ENCODE measurements at places on chromosomes 6 and 20.

- DNase-seq, result no peak
These were observed 174.8 kb downstream of the DOK5 start for GRCh38 chr20:54650052-54650719.

DNA sequence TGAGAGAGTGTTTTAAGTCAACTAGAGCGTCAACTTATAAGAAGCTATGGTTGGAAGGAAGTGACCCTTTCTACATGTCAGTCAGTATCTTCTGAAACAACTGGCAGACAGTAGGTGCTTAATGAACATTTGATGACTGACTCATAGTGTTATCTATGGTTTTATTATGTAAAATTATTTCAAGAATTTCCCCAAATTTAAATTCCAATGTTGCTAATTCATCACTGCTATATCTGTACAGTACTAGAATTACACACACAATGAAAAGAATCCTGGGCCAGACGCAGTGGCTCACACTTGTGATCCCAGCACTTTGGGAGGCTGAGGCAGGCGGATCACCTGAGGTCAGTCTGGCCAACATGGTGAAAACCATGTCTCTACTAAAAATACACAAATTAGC is 721.4 kb upstream of the FLRT3 start:
- no peak for DNase-seq

- peak; percentile 43 for DNase-seq
These were observed 7.6 kb downstream of the TREM1 start for GRCh38 chr6:41278699-41279405.

DNA sequence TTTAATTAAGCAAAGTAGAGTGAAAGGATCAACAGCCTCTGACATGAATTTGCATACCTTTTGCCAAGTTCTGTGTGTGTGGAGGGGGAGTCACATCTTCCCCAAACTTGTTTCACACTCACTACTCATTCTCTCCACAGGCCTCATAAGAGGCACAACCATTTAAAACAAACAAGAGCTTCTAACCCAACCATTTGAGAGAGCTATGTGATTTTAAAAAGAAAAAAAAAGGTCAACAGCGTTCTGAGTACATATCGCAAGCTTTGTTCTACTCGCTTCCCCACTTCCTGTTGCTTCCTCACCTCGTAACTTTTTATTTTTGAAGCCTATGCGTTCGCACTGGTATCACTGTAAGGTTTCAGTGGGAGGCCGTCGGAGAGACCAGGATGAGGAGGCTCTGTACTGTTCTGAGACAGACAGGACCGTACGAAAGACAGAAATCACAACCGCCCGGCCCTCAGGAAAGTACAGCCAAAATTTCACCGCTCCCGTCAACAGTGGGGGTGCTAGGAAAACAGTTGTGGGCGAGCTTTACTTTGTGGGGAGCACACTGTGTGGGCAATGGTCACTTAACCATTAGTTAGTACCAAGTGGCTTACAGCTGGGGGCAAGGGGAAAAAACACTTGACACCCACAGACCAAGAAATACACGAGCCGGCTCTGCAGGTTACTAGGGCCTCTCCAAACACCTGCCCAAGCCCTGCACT is 61.3 kb downstream of the TRERF1 start:
- DNase-seq, result no peak

DNA sequence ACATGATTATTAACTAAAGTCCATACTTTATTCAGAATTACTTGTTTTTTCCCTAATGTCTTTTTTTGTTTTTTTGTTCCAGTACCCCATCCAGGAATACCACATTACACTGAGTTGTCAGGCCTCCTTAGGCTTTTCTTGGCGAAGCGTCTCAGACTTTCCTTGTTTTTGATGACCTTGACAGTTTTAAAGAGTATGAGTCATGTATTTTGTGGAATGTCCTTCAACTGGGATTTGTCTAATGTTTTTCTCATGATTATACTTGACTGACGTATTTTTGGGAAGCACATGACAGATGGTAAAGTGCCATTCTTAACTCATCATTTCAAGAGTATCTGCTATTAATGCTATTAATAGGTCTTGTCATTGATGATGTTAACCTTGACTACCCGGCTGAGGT is 23.6 kb downstream of the ENPP1 start:
- DNase-seq, result no peak

DNA sequence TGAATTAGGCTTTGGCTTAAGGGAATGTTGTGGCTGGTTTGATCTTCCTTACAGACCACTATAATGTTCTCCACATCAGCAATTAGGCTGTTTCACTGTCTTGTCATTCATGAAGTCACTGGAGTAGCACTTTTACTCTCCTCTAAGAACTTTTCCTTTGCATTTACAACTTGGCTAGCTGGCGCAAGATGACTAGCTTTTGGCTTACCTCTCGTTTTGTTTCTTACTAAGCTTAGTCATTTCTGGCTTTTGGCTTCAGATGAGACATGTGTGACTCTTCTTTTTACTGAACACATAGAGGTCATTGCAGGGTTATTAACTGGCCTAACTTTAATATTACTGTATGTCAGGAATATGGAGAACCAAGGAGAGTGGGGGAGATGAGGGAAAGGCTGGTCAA is 143.2 kb downstream of the PTCHD4 start:
- no peak for DNase-seq

- DNase-seq, result no peak
These were observed 20.9 kb upstream of the EPM2A start for GRCh38 chr6:145756170-145756662.

GRCh38 chr20:22584522-22584921 is at the start of gene FOXA2:
FOXA2 (minus strand) TSS chr20:22584572; CDS start chr20:22584278, 294 bp downstream.
- no peak for DNase-seq

GRCh38 chr6:15631432-15631831 is 31.4 kb downstream of the DTNBP1 start:
- no peak for DNase-seq

GRCh38 chr20:62367633-62368391 is 700 bp upstream of the LAMA5 start:
- DNase-seq, result peak; percentile 64

DNA sequence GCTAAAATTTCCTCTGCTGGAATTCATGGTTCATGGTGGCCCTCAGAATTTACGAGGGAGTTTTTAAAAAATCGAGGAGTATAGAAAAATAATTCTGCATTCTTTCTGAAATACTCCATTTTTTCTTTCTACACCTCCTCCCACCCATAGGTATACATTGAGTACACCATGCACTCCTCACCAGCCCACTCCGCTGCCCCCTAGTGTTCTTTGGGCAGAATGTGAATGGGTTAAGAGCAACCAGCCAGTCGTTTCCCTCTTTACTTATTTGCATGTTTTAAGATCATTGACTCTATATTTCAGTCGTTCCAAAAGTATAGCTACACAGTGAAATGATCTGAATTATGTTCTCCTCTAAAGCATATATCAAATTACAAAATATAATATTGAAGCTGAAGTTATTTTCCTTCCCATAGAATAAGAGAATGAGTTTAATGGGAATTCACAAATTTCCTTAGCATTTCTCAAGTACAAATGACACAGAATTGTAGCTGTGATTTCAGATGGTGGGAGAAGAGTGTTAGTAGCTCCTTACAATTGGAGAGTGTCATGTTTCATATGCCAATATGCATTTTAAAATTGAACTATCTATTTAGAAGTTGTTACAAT is 977.7 kb upstream of the SLC35B3 start:
- DNase-seq, result no peak

DNA sequence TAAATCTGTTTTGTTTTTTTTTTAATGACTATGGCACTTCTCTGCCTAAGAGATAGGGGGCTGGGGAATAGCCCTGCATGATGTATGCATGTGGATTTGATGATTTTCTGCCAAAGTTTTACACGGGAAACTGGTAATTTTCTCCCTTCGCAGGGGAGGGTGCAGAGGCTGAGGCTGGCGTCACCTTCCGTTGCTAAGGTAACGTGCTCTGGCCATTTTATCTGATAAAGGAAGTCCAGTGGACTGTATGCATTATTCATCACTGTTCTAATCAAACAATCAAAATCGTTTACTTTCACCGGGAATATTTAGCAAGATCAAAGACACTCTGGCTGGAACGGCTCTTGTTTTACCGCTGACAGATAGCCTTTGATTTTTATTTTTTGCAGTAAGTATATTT is 789 bp downstream of the PHACTR1 start:
- DNase-seq, result no peak

DNA sequence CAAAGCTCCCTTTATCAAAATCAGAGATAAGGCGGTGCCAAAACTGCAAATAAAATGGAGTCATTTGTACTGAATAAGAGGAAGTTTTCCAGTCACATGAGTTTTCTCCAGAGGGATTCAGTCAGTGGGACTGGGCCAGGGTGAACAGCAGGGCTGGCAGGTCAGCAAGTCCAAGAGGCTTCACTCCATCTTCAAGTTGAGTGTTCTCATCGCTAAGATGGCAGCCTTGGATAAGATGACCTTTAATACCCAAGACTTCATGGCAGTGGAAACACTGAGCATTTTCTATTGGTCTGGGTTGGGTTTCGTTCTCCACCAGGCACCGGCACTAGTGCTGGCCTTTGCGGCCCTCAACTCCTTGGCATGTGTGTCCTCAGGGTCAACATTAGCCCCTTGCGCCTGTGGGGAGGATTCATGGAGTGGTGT is 29.3 kb upstream of the IGF2R start:
- DNase-seq, result no peak

- DNase-seq, result no peak
These were observed at the start of gene SIRPB1 for GRCh38 chr20:1619861-1620444. SIRPB1 (minus strand) TSS chr20:1620009; CDS start chr20:1619944, 65 bp downstream.

DNA sequence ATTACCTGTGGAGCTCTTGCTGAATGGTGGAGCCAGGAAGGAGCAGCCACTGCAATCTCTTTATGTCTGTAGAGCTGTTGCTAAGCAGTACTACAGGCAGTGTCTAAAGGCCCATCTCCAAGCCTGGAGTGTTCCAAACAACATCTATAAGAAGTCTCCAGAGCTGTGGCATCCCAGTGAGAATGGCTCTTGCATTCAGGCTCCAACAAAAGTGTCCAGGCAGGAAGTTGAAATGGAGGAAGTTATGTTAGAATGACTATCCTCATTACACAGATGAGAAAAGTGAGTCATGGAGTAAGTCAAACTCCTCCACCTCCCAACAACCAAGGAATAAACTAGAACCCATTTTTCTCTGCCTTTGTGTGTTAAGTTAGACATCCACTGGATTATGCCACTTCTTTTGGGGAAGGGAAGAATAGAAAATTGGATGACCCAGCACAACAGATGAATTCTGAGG is 288.5 kb upstream of the STXBP5 start:
- DNase-seq, result no peak

DNA sequence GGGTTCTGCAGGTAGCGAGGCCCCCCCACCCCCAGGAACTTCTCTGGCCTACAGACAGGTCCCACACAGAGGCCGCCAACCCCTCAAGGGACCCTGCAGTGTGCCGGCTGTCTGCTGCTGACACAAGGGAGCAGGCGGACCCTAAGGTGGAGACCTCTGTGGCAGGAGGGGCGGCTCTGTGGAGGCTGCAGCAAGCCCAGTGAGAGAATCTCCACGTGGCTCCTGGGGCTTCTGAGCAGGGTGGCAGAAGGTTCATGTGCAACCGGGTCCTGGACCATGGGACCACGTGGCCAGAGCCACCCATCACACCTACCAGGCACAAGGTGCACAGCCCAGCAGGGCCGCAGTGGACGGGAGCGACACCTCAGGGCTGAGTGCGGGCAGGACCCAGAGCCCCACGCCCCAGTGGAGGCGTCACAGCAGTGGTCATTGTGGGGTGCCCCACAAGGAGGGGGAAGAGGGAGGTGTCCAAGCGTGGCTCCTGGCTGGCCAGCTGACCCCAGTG is 4.3 kb downstream of the ARFRP1 start:
- no peak for DNase-seq

- DNase-seq, result no peak
These were observed 41.9 kb downstream of the TULP4 start for GRCh38 chr6:158353883-158354877.

DNA sequence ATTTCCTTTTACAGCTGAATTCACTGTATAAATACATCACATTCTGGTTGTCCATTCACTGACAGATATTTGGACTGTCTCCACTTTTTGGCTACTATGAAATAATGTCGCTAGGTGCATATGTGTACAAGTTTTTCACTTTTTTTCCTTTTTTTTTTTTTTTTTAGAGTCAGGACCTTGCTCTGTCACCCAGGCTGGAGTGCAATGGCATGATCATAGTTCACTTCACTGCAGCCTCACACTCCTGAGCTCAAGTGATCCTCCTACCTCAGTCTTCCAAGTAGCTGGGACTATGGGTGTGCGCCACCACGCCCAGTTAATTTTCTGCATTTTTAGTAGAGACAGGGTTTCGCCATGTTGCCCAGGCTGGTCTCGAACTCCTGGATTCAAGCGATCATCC is 13.3 kb downstream of the CSNK2A1 start:
- no peak for DNase-seq

- DNase-seq, result no peak
These were observed 197.0 kb downstream of the CLIC5 start for GRCh38 chr6:45818655-45819054.

- no peak for DNase-seq
These were observed 71.1 kb downstream of the KCNB1 start for GRCh38 chr20:49411221-49411925.

DNA sequence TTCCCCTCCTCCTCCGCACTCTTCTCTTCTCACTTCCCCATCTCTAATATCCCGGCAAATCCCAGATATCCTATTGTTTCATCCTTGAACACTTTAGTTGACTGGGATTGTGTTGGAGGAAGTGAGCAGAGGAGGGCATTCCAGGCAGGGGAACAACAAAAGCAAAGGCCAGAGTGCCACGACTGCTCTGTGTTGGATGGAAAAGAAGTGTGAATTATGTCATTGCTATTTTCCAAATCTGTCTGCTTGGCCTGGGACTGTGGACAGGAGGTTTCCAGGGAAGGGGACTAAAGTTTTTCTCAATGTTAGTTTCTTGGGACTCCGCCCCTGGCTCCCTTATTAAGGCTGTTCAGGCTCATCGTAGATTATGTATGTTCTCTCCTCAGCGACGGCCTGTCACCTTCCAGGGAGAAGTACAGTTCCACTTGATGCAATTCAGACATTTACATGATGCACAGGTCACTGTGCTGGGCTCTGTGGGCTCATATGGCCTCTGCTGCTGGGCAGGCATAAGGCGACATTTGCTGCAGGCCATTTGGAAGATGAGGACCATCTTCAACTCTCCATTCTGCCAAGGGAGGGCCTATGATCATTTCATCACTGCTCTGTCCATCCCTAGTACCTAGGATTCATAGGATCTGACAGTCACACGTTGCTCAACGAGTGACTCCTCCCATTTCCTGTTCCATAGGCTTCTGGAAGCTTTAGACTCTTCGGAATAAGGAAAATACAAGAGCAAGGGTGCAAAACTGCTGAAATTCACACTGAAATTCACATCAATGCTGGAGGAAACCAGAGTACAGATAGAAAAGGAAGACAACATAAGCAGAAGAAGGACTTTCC is 99.1 kb upstream of the KCNK16 start:
- DNase-seq, result no peak

- DNase-seq, result no peak
These were observed 24.9 kb downstream of the SLC22A23 start for GRCh38 chr6:3431994-3432393.

DNA sequence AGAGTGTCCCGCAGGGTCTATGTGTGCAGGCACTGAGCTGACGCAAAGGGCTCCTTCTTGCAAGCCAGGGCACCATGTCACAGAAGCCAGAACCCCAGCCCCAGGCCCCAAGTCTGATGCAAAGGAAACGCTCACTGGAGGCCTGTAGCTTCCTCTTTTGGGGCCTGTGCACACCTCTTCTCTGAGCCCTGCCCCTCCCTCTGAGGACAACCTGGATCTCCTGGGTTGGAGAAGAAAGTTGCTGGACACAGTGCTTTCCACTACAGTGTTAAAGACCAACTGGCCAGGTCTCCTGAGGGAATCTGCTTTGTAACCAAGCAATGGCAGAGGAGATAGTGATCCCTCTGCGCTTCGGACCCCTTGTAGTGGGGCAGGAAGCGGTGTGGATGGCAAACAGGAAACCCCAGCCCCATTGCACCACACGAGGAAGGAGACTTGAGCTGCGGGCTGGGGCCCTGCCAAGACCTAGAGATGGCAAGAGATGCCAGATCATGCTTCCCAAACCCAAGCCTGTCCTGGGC is 90.0 kb downstream of the PRND start:
- no peak for DNase-seq

All from 8988T (cell line).